ENCODE measurements at places on chromosomes 12 and 14.

DNA sequence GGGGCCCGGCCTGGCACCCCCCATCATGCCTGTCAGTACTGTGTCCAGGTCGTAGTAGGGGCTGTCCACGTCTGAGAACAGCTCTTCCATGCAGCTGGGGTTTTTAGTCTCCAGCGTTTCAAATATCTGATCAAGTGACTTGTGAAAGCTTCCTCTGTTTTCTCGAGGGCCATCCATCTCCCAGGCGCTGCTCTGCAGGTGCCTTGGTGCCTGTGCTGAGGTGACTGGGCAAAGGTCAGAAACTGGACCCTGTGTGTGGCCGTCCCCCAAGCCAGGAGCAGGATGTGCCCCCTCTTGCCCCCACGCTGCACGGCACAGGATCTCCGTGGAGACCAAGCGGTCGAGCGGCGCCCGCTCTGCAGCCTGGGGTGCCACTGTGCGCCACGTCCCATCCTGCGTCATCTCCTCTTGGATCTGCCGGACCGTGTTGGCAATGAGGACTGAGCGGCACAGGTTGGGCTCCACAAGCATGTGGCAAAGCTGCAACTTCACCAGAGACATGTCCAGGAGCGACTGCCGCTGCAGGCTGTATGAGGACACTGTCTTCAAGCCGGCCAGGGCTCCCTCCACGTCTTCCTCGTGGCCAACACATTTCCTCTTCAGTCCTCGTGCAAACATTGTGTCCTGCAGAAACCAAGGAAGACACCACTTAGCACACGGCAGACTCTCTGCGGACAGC, 9.4 kb downstream of the CDCA4 start:
- H3K36me3 ChIP-seq = no peaks in the 10 kb centered on the region
- no peaks in the 10 kb centered on the region for H3K27me3 ChIP-seq
- peaks cover 4% of the 10 kb centered on the region for H3K4me1 ChIP-seq
- no peak for DNase-seq
- no peak overlapping the region for H3K27ac ChIP-seq

- no peaks in the 10 kb centered on the region for H3K27me3 ChIP-seq
- peaks cover 3% of the 10 kb centered on the region for H3K4me1 ChIP-seq
- DNase-seq = no peak
- no peak overlapping the region for H3K4me3 ChIP-seq
- H3K27ac ChIP-seq = no peak overlapping the region
These were observed 24.9 kb downstream of the DGLUCY start for GRCh38 chr14:91138511-91139359.

DNA sequence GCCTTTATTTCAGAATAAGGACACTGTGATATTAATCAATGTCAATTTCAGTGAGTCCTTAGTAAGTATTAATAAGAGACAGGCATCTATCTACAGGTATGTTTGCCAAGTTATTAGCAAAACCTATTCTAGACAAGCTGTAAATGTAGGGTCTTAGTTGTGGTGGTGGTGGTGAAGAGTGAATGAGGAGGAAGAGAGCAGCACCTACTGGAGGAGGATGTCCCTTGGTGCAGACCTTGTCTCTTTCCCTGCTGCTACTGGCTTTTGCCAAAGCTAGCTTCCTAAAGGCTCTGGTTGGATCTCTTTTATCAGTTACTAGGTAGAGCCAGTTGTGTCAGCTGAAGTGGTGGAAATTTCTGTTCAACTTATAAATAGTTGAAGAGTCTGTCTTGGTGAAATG, 304.8 kb upstream of the ATP2B1 start:
- H3K4me1 ChIP-seq = no peaks in the 10 kb centered on the region
- H3K27ac ChIP-seq = no peak overlapping the region
- H3K4me3 ChIP-seq = no peak overlapping the region

DNA sequence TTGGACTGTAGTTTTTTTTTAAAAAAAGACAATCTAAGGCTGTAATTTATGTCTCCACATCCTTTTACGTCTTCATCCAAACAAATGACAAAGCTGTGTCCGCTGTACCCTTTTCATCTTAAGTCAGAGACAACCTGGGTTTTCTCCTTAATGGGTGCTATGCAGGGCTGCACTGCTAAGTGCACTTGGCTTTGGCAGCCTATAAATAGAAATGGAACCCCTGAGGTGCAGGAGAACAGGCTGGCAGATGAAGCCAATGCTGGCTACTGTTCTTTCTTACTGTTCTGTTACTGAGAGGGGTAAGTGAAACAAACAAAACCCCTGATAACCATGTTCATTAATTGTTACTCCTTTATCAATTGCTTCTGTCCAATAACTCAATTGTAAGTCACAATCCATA, 47.1 kb upstream of the KICS2 start:
- no peaks in the 10 kb centered on the region for H3K4me1 ChIP-seq
- DNase-seq = no peak
- no peaks in the 10 kb centered on the region for H3K27me3 ChIP-seq
- H3K36me3 ChIP-seq = no peaks in the 10 kb centered on the region
- H3K27ac ChIP-seq = no peak overlapping the region

DNA sequence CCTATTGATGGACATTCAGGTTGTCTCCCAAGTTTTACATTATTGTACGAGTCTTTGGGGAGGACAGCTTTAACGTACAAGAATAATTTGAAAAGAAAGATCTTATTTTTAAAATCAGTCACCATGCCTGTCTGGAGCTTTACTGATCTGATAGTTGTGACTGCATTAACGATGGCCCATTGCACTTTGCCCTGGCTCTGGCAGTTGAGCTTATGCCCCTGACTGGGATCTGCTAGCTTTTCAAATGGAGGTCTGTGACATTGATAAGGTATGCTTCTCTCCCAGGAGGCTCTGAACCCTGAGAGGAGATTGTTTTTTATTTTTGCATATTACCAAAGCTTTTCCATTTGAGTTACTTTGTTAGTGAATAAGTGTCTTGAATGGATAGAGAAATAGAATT, 17.9 kb upstream of the RAB3IP start:
- no peaks in the 10 kb centered on the region for H3K4me1 ChIP-seq
- no peak overlapping the region for H3K4me3 ChIP-seq
- no peaks in the 10 kb centered on the region for H3K36me3 ChIP-seq
- no peak overlapping the region for H3K27ac ChIP-seq
- no peaks in the 10 kb centered on the region for H3K27me3 ChIP-seq

DNA sequence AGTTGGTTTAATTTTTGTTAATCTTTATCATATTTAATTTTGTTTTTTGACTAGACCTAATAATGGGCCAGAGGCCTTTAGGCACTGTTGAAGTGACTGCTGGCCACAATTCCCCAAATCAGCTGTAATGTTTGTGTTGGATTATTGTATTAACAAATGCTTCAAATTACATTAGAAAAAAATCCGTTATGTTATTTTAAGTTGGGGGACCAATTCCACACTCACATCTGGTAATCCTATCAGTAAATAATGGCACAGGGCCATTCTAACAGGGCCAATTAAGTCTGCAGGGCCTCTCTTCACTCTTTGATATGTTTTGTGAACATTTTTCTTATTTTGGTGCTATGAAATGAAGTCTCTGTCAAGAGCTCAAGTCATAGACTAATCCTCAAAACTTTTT, 39.6 kb downstream of the CHST11 start:
- H3K4me1 ChIP-seq = no peaks in the 10 kb centered on the region
- no peaks in the 10 kb centered on the region for H3K36me3 ChIP-seq
- DNase-seq = no peak
- H3K4me3 ChIP-seq = no peak overlapping the region

Measured in kidney (tissue), 22 donors.